ENCODE measurements at places on chromosomes 4 and X.

- no peak overlapping the region for H3K4me3 ChIP-seq
- DNase-seq, result no peak
- H3K27me3 ChIP-seq, result no peaks in the 10 kb centered on the region
- H3K27ac ChIP-seq, result no peak overlapping the region
These were observed 58.4 kb upstream of the TET2 start for GRCh38 chr4:105088110-105088879.

- H3K4me3 ChIP-seq, result no peak overlapping the region
- H3K27ac ChIP-seq, result no peak overlapping the region
- no peak for DNase-seq
- H3K4me1 ChIP-seq, result no peaks in the 10 kb centered on the region
These were observed 69.5 kb downstream of the HPRT1 start for GRCh38 chrX:134529481-134529880.

GRCh38 chrX:10496345-10496965 is 123.9 kb downstream of the MID1 start:
- no peak overlapping the region for H3K4me3 ChIP-seq
- no peak overlapping the region for H3K27ac ChIP-seq
- no peaks in the 10 kb centered on the region for H3K36me3 ChIP-seq
- H3K27me3 ChIP-seq, result no peaks in the 10 kb centered on the region
- H3K4me1 ChIP-seq, result no peaks in the 10 kb centered on the region
- DNase-seq, result no peak

GRCh38 chr4:181331214-181331613 is 912.0 kb upstream of the TENM3 start:
- no peaks in the 10 kb centered on the region for H3K36me3 ChIP-seq
- H3K4me3 ChIP-seq, result no peak overlapping the region
- H3K4me1 ChIP-seq, result no peaks in the 10 kb centered on the region
- no peaks in the 10 kb centered on the region for H3K27me3 ChIP-seq
- H3K27ac ChIP-seq, result no peak overlapping the region
- DNase-seq, result no peak
